ENCODE measurements at places on chromosomes 4 and X. TPM values are rescaled to one million over a fixed set of nuclear protein-coding genes. Genes with fewer than 3 reads are reported as not detected.
A peak's percentile ranks its signal among the peaks of the same experiment; 100 is the strongest.

CENPVL1 gene
- total RNA-seq, result not detected

IL1RAPL2 gene
- not detected for total RNA-seq

CLNK gene
- total RNA-seq, result not detected

MAGEA1 gene
- total RNA-seq, result not detected

AWAT2 gene
- not detected for total RNA-seq

RBM3 gene
- total RNA-seq, result 228 TPM

SCFD2 gene
- total RNA-seq, result 17.0 TPM

NAA15 gene
- total RNA-seq, result 30.8 TPM

KCNIP4 gene
- total RNA-seq, result not detected

SSX4 gene
- total RNA-seq, result not detected

LINC00632 gene
- not detected for total RNA-seq

S100P gene
- not detected for total RNA-seq

IDUA gene
- 2.4 TPM for total RNA-seq

TMSB15B gene
- 23.2 TPM for total RNA-seq

CLIC2 gene
- total RNA-seq, result 0.08 TPM

ZNF732 gene
- total RNA-seq, result not detected

ATOH1 gene
- total RNA-seq, result not detected

DNA sequence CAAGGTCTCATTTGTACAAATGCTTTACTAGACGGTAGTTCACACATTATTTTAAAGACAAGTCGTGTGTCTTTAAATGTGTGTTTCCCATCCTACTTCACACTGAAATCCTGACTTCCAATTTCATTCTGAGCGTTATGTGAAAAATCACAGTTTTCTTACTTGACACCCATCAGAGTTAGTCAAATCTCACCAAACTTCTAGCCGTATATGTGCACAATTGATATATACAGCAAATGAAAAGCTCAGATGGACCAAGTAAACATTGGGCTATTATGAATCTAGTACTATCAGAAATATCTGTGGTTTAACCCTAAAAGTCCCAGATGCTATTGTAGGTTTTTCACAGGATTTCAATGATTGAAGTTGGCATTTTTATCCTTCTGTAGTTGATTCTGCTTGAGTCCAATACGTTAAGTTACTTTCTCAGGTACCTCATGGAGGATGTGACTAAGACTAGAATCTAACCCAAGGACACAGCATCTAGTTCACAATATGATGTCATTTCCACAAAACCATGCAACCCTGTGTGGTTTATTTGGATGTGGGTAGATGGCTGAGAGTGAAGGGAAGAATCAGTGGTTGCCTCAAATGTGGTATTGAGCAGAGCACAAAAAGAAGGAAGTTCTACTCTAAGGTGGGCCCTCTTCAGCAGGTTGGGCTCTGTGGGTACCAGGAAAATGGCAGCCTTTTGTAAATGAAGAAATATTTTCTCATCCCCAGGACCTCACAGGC, 22.1 kb upstream of the TRIM60 start:
- DNase-seq, result no peak

DNA sequence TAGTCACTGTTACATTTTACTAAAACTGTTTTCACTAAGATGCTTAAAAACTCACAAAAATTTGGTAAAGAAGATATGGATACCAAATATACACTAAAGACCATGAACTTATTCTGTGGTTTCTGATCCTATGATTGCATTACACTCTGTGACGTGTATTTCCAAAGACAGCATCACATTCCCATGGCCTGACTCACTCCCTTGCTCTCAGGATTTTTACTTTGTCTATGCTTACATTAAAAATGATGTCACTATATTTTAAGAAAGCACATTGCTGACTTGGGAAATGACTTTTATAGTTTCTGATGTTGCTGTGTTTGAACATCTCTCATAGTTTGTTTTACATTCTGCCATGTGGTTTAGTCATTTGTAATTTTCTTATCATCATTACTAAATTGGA, 327.9 kb upstream of the MAGEB18 start:
- DNase-seq, result no peak

DNA sequence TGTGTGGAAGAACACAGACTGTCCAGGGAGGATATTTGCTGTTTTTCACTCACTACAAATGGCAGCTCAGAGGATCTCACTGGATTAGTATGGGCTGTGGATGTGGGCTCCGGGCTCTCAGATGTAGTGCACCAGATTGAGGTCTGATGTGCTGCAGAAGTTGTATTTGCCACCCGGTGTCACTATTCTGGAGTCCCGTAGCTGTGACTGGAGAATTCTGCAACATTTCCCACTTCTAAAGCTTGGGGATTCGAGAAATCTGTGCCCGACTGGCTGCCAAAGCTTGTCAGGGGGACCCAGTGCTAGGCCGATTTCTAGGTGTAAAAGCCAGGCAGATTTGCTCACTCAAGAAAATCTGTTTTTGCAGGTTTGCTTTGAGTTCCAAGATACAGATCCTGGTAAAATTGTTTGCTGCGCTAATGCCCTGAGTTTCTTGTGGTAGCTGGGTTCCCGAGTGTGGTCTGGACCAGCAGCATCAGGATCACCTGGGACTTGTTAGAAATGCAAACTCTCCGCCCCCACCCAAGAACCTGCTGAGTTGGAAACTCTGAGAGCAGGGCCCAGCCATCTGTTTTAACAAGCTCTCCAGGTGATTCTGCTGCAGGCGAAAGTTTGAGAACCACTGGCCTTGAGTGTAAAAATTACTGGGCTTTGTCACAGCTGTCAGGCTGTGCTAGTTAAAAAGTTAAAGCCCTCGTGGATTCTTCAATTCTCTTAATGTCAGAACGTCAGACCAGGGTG, 18.1 kb downstream of the KIT start:
- DNase-seq, result no peak

- DNase-seq, result peak; percentile 53
These were observed 53.1 kb downstream of the GSX2 start for GRCh38 chr4:54152846-54153600.

DNA sequence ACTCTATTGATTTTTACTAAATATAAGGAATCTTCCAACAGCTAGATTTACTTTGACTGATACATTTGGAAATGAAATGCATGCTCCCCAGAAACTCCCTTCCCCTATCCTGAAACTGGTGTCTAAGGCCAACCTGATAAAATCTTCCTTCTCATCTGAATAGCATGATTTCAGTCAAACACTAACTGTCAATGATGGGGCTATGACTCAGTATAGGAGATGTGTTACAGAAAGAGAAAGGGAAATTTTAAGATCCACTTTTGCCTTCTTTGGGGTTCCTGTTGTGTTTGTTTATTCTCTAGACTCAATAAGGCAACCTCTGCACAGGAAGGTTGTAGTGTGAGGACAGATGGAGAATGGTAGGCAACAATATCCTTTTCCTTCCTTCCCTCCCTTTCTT, 160.7 kb downstream of the MOSPD2 start:
- no peak for DNase-seq

GRCh38 chr4:74042681-74043080, 4.2 kb upstream of the CXCL3 start:
- DNase-seq, result no peak

DNA sequence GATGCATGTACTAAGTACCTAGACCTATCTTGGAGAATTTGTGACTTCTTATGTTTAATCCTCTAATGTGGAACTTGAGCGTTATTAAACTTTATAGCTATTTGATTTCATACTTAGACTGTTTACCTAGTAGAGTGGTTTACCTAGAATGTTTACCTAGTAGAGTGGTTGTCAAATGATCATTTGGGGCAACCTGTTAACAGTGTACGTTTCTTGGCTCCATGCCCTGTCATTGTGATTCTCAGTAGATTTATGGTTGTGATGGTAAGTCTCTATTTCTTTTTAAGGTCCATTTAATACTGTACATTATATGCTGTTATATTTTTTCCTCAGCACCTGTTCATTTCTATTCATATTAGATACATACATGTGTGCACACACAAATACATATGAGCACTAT, 233.0 kb upstream of the MAD2L1 start:
- DNase-seq, result no peak

DNA sequence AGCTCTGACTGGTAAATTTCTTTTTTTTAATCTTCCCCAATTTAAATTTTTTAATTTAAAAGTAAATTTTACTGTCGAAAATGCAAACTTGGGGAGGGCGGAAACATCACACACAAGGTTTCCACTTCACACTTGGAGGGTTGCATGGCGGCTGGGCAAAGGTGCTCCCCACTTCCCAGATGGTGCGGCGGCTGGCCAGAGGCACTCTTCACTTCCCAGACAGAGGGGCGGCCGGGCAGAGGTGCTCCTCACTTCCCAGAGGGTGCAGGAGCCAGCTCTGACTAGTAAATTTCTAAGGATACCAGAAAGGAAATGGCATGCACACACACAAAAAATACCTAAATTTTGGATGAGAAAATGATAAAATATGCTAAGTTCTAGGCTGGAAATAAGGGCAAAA, 16.4 kb downstream of the C1QTNF7 start:
- no peak for DNase-seq

- no peak for DNase-seq
These were observed 35.2 kb downstream of the GPC3 start for GRCh38 chrX:133950214-133950613.

DNA sequence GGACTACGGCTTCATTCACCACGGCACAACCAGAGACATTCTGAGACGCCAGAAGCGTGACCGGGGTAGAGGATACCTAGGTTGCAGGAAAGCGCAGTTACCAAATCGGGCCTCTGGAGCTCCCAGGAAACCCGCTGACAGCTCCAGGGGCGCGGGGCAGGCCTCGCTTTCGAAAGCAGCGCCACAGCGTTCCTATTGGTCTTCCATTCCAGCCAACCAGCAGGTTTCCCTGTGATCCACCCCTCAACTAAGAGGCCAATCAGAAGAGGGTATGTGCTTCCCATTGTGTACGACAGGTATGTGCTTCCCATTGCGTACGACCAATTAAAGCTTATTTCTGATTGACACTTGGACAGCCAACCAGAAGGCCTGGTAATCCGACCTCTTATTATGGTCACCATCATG, 14.9 kb downstream of the SNX12 start:
- DNase-seq, result no peak

- DNase-seq, result peak; percentile 67
These were observed 18.1 kb upstream of the CHRNA9 start for GRCh38 chr4:40316782-40317635.

DNA sequence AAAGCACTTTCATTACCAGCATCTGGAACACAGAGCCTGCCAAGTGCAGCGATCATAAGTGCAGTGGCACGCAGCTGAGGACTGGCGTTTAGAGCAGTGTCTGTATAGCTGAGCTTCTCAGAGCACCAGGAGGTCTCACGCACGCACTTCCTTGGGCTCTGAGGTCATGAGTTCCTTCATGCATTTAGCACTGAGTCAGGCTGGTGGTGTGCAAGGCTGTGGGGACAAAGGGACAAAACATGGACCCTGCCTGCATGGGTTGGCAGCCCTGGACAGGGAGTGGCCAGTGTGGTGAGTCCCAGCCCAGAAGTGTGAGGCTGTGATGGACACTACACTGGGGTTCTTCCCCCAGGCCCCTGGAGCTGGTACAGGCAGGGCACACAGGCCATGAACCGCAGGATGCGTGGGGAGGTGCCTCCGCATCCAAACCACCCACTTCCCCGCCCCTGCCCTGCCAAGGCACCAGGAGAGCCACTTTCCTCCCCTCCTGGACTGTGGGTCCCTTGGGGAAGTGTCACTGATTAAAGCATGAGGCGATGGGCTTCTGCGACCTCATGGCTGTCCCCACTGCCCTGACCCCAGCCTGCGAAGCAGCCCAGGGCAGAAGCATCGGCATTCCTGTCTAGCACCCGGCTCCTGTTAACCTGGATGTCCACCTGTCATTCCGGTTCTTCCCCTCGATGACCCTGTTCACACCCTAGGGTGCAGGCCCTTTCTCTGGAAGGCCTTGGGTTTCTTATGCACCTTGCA, 37.2 kb upstream of the GPR78 start:
- DNase-seq, result peak; percentile 54

- no peak for DNase-seq
These were observed 188.8 kb downstream of the GPAT3 start for GRCh38 chr4:83724485-83725335.

DNA sequence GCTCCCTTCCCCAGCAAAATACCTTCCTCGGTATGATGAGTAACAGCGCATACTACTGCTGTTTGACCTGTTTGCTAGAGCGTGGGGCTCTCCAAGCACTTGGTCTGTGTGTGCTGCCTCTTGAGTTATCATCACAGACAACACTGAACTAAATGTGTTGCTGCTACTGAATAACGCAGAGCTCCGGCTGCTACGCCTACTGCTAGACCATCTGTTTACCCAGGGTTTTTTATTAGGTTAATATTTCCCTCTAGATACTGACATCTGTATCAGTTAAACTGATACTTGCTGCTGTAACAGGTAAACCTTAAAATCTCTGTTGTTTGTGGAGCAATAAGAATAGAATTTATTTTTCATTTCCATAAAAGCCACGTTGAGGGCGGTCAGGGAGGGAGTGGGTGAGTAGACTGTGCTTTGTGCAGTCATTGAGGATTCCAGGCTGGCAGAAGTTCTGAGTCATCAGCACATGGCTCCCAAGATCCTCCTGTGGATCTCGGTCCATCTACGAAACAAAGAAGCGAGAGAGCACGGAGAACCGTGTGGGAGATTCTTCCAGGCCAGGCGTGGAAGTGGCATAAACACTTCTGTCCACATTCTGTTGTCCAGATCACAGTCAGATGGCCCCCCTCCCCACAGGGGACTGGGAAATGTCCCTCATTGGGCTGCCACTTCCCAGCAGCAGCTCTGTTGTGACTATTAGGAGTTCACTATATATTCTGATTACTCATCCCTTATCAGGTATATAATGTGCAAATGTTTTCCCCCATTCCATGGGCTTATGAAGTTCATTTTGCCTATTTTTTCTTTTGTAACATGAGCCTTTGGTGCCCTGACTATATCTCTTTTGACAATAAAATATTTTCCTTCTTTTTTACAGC, 14.1 kb downstream of the GRK4 start:
- DNase-seq, result no peak

DNA sequence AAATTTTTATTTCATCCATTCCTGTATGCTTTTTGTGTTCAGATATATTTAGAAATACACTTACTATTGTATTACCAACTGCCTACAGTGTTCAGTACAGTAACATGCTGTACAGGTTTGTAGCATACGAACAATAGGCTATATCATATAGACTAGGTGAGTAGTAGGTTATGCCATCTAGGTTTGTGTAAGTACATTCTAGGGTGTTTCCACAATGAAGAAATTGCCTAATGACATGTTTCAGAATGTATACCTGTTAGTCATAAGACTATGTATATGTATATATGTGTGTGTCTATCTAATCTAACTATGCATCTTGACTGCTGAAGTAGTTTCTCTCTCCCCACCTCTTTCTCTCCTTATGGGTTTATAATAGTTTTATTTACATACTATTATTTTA, 51.5 kb upstream of the BTC start:
- DNase-seq, result no peak

- no peak for DNase-seq
These were observed 89.6 kb downstream of the C4orf51 start for GRCh38 chr4:145769450-145770037.

- DNase-seq, result no peak
These were observed 32.0 kb upstream of the SPON2 start for GRCh38 chr4:1204286-1204827.

DNA sequence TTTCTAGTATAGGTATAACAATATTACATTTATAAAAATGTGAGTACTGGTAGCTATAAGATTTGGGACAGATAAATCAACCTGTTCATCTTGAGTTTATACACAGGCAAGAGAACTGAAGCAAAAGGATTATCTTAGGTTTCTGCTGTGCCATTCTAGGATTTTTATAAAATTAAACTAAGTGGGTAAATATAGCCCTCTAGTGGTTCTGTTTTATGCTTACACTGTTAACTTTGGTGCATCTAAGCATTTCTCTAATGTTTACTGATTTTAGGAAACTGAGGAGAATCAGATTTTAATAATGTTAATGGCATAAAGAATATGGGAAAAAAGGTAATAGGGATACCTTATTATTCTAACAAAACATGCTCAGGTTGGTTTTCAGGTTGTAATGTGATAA, 1.1 kb upstream of the RRH start:
- no peak for DNase-seq

GRCh38 chr4:102994803-102995202, 24.7 kb downstream of the SLC9B1 start:
- no peak for DNase-seq

Data from SJSA1 (cell line).